ENCODE measurements at places on chromosomes 3 and 15.

- no peak for DNase-seq
These were observed 61.2 kb downstream of the IQGAP1 start for GRCh38 chr15:90449206-90449735.

GRCh38 chr15:97482521-97482920 is 478.0 kb upstream of the ARRDC4 start:
- DNase-seq: no peak

GRCh38 chr15:88704791-88705768 is 66.3 kb downstream of the ISG20 start:
- DNase-seq: no peak

DNA sequence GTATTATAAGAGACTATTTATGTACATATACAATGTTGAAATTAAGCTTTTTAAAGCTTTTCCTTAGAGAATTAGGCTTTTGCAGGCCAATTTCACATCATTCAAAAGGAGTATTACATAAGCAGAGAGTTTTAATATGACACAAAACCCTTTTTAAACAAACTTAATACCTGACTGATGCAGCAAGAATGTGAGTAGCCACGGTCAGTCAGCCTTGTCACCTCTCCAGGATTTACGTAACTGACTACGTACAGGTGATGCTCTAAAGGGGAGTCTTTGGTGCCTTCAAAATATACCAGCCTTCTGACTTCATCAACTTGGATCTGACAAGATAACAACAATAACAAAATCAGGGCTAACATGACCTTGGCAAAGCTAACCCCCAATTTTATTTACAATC is 44.2 kb upstream of the IGDCC4 start:
- DNase-seq: no peak

GRCh38 chr3:851098-851790 is 241.6 kb upstream of the CNTN6 start:
- no peak for DNase-seq

DNA sequence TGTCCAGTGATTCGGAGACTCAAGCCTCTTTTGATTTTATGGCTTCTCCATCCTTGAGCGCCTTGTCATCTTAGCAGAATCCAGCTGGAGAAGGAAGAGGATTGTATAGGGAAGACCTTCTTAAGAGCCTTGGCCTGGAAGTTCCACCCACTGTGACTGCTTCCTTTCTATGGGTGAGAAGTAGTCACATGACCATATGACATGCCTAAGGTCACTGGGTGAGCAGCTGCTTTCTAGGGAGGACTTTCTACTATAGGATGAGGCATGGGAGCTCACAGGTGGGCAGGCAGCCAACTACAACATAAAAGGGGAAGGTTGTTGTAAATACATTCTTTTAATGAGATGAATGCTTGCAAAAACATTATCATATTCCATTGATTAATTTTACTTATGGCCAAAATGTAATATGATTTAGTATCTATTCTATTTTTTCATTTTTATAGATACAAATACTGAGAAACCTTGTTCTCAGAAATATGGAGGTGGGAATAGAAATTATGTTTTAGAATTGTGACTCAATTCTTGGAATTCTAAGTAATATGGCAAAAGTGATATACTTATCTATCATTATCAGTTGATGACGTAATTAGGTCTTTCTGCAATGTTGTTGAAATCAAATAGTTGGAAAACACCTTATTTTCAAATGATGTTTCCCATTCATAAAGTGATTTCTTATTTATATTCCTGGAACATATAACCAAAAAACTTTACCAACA is 53.6 kb upstream of the MINAR1 start:
- DNase-seq: no peak

DNA sequence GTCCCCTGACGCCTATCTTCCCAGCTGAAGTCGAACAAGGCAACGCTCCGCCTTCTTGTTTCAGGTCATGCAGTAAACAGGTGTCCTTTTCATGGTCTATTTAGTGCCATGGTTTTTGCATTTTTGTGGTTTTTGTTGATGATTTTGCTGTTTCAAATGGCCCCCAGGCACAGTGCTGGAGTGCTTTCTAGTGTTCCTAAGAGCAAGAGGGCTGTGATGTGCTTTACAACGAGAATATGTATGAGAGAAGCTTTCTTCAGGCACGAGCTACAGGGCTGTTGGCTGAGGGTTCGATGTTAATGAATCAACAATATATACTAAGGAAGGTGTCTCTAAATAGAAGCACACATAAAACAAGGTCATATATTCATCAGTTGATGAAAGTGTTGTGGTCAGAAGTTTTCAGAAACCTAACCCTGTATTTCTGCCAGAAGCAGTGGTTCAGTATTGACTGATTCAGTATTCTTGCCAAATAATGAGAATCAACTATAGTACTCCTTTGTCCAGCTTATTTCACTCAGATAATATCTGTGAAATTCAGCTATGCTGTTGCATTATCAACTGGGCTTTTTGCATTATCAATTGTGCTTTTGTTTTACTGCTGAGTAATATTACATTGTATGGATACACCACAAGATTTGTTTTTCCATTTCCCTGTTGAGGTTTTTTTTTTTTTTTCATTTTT is 18.5 kb downstream of the LIMD1 start:
- DNase-seq: no peak
